Hepatocyte (in vitro differentiated cells): ENCODE measurements at places on chromosomes 1 and 21.

GRCh38 chr1:151945725-151946722, 36.7 kb upstream of the THEM4 start:
- peak; percentile 91 for DNase-seq

- no peak for DNase-seq
These were observed 109.0 kb downstream of the UBE2U start for GRCh38 chr1:64312431-64312830.

GRCh38 chr1:22317231-22317919, 134.3 kb upstream of the ZBTB40 start:
- peak; percentile 50 for DNase-seq

GRCh38 chr21:36430841-36431240, 45.6 kb downstream of the CHAF1B start:
- no peak for DNase-seq

DNA sequence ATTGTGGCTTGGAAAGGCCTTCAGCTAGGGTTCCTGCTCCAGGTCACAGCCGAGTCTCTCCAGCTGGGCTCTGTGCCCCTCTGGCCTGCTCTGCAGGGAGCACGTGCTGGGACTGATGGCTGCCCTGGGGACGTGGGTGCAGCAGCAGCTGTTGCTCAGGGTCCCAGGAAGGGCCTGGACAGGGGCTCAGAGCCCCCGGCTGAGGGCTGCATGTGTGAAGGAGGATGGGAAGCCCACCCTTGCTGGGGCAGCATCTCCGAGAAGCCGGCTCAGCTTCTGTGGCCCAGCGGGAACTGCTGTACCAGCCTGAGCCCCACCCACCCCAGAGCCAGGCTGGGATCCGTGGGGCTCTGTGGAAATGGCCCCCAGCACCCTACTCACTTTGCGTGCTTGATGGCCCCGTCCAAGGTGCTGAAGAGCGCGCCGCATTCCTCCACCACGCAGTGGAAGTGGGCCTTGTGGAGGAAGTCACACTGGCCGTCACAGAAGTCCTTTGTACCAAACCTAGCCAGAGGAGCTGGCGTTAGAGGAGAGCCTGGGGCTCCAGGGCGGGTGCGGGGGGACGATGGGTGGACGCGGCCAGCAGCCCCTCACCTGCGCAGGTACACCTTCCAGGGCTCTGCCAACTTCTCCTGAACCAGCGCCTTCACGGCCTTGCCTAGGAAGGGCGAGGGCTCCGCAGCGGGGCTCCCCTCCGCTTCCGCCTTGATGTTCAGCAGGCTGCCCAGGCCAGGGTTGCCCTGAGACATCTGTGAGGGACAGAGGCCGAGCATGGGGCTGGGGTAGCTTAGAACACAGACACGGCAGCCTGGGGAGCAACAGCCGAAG, 147.5 kb downstream of the CASZ1 start:
- DNase-seq, result no peak

GRCh38 chr1:218459878-218460711, 115.0 kb downstream of the TGFB2 start:
- peak; percentile 50 for DNase-seq

DNA sequence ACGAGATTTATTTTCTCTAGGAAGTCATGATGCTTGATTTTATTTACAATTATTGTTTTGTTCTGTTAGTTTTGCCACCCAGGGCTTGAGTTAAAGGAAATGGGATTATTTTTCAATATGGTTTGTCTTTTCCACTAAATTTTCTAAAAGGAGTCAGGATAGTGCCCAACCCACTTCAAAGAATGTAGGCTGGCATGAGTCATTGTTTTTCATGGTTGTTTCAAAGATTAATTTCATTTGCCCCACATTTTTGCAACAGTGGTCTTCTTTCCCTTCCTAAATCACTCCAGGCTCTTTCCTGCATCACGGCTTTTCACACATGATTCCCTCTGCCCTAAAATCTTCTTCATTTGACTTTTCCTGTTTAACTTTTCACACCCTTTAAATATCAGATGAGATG, 2.5 kb downstream of the SLAMF6 start:
- DNase-seq, result no peak
